ENCODE measurements at places on chromosomes 1 and 21.
A peak's percentile ranks its signal among the peaks of the same experiment; 100 is the strongest.

DNA sequence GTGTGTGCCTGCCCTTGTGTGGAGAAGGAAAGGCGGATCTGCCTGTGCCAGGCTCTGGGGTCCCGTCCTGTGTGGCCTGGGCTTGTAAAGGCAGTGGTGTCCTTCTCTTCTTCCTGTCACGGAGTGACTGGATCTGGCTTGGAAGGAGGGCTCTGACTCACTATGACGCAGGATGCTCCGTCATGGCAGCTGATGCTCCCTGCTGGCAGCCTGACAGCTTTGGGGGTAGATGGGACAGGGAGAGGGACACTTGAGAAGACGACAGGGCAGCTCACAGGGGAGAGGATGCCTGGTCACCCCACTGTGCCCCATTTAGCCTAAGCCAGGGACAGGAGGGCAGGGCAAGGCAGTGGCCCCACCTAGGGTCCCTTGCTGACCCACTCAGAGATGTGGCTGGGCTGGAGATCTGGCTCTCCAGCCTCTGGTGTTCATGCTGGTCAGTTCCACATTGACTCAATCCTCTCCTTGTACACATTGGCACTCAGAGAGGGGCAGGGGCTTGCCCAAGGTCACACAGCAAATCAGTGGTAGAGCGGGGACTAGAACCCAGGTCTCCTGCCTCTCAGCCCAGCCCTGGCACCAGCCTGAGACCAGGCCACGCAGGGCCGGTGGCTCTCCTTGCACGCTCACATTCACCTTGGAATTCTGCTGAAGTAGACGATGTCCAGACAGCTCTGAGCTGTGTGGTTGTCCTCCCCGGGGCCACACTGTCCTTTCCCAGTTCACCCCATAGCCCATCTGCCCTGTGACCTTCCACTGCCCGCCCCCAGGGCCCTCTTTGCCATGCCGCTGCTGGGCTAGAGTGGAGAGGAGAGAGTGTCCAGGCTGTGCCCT is 2.8 kb upstream of the FAM131C start:
- DNase-seq: no peak

GRCh38 chr1:3702990-3703728 is 49.1 kb upstream of the CCDC27 start:
- no peak for DNase-seq

GRCh38 chr1:93029317-93029716 is 49.8 kb upstream of the MTF2 start:
- no peak for DNase-seq

- DNase-seq: peak; percentile 73
Observed at GRCh38 chr1:154863315-154864174, 6.5 kb downstream of the KCNN3 start.

GRCh38 chr1:221829327-221830015 is 87.6 kb upstream of the DUSP10 start:
- DNase-seq: no peak

DNA sequence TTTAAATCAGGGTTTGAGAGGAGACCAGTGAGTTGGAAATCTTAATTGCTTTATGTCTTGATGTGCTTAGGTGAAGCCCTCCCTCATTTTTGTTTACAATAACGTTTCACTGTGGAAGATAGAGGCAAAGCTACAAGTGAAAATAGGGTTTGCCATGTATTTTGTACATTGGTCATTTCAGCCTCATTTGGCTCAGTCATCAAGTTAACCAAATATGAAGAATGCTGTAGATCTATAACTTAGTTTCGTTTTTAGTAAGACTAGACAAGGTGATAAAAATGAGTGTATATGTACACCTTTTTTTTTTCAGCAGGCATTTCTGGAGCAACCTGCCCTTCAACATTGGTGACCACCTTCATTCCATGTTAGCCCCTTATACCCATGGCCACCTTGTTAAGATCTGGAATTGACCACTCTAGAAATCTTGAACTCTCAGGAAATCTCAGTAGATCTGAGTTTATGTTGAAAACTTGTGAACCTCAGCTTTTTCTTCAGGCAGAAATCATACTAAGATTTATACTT is 2.9 kb downstream of the NFYC start:
- DNase-seq: no peak

- DNase-seq: no peak
Observed at GRCh38 chr1:108077991-108078390, 113.0 kb upstream of the VAV3 start.

DNA sequence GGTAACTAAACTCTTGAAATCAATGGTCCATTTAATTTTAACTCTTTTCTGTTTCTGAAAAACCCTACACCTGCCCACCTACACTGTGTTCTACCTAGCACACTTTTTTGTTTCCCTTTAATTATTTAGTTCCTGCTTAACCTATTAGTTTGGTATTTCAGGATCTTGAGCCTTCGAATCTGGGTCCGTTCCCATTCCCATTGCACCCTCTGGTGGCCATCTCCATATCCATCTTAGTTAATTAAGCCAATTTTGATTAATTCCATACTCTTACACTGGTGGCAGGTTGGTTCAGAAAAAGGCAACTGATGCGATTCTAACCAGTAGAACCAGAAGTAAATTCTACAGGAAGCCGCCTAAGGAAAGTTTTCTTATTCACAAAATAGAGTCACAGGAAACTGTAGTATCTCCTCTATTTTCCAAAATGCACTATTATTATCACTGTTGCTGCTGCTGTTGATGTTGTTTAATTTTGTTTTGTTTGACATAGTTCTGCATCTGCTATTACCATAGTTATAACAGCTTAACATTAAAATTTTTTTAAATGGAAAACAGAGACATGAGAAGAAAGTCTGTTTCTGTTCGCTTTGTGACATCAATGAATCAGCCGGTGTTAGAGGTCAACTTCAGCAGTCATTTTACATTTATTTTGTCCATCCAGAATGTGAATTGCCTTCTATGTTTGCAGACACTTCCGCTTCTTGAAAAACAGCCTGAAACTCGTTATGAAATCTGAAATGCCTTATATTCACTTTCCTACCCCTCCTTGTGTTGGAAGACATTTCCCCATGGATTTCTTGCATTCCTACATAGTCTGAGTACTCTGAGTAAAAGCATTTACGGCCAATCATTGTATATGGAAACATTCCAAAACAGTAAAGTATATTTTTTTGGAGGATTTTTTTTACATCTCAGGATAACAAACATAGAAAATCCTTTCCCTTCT is 115.5 kb upstream of the NCAM2 start:
- DNase-seq: no peak

- no peak for DNase-seq
Observed at GRCh38 chr1:168918860-168919741, 187.4 kb upstream of the ATP1B1 start.

- no peak for DNase-seq
Observed at GRCh38 chr1:84972377-84972987, 24.4 kb downstream of the MCOLN2 start.

DNA sequence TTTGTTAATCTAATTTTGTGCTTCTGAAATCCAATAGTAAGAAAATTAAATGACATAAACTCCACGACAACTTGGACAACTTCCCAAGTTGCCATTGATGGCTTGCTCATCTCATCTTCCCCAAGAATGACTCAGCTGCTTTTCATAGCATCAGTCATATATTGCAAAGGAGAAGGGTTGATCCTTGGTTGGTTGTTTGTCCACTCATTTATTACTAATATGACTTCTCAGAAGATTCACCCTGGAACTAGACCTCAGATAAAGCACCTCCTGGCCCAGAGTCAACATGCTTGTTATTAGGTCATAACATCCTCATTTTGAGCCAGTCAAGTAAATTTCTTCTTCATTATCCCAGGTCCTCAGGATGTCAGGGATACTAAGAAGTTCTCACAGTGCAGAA is 2.3 kb upstream of the LCE3D start:
- no peak for DNase-seq

DNA sequence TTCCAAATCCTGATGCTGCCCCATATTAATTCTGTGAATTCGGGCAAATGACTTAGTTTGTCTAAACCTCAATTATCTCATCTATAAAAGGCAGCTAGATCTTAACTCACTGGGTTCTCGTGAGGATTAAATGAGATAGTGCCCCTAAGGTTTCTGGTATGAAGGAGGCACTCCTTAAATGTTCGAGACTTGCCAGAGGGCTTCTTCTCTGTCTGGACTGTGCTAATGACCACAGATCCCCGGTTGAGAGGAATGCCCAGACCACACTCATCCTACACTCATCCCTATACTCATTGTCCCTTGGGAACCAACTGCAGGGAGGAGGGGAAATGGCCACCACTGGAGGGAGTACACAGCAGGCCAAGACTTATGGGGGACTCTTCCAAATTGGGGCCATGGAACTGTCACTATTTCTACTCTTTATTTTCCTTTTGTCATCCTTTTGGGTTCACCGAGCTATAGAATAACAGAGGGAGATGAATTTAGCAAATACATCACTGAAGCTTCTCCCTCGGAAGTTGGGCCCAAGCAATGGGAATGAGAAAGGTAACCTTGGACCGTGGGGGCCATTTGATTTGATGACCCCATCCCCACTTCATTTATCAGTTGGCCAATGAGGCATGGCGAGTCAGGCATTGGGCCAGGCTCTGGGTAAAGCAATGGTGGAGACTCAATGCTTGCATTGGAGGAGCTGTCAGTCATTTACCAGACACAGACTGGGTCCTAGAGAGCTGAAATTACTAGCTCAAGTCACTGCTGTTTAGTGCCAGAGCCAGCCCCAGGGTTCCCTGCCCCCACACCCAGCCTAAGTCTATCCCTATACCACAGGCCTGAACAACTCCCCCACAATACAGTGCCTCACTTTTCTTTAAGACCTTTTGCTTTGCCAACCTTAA is 5.1 kb downstream of the ATF3 start:
- no peak for DNase-seq

- DNase-seq: no peak
Observed at GRCh38 chr1:206895837-206896242, 1.4 kb upstream of the IL24 start.

DNA sequence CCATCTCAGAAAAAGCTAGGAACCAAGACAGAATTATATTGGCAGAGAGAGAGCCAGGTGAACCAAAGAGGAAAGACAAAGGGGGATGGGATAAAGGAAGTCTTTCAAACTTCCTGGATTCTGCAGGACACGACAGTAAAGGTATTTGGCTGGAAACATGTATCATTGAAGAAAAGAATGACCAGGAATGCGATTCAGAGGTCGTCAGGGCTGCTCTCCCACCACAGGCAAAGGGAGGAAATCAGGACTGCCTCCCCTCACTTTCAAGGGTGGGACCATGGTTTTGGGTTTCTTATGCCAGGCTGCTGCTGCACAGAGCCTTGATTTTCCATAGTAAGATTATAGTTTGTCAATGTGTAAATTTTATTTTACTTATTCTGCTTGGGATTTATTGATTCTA is 848.8 kb downstream of the BRINP3 start:
- DNase-seq: no peak

GRCh38 chr1:81672766-81673165 is 128.0 kb upstream of the ADGRL2 start:
- DNase-seq: no peak

DNA sequence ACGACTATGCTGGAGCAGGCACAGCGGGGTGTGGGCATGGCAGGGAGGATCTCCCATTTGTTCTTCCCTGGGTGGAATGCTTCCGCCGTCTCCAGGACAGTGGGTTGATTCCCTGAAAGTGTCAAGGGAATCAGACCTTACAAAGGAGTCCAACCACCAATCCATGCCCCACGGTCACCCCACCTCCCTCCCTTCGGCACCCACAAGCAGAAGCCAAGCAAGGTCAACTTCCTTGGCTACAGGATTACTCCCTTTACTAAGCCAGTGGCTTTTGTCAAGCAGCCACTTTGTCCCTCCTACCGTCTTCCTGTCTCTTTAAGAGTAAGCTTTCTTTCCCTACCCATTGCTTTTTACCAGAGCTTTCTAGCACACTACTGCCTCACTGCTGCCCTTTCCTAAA is 15.9 kb upstream of the NUAK2 start:
- DNase-seq: no peak

- DNase-seq: no peak
Observed at GRCh38 chr1:21256776-21257175, 33.5 kb downstream of the ECE1 start.

DNA sequence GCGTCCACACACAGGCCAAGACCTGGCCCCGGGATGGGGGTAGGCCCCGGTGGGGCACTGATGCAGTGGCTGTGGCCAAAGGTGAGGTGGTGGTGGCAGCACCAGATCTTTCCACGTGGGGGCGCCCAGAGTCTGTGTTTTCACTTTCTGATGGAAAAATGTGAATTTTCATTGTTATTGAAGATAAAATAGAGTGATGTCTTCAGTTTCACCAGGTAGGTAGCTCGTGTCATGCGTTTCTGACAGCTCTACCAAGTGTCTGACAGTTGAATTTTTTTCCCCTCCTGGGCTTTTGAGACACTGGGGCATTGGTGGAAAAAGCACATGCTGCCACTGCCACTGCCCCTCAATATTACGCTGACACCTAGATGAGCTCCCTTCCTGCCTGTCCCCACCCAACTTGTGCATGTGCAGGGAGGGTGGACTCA is 40.0 kb upstream of the MAGOH start:
- peak; percentile 83 for DNase-seq

DNA sequence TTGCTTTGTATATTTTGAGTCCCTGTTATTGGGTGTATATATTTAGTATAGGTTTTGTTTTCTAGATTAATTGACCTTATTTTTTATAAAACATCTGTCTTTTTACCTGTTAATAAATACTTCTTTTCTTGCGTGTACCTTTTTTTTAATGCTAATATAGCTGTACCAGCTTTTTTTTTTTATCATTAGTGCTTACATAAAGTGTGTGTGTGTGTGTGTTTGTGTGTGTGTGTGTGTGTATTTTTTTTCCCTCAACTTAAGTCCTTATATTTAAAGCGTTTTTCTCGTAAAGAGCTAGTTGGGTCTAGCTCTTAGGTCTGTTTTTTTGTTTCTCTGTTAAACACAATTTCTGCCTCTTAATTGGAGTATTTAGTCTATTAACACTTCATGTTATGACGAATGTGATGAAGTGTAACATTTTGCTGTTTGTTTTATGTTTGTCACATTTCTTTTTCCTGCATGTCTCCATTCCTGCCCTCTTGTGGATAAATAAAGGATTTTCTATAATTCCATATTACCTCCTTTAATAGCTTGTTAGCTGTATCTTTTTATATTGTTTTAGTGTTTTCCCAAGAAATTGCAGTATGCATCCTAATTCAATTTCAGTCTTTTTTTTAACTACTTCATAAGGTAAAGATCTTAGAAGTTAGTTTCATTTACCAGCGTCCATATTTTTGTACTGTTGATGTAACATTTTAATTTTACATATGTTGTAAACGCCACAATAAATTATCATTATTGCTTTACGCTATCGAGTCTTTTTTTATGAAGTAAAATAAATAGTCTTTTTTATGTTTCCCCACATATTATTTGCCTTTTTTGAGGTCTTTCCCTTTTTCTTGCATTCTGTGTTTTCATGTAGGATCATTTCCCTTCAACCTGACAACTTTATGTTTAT is 4.3 kb downstream of the PRMT2 start:
- no peak for DNase-seq

DNA sequence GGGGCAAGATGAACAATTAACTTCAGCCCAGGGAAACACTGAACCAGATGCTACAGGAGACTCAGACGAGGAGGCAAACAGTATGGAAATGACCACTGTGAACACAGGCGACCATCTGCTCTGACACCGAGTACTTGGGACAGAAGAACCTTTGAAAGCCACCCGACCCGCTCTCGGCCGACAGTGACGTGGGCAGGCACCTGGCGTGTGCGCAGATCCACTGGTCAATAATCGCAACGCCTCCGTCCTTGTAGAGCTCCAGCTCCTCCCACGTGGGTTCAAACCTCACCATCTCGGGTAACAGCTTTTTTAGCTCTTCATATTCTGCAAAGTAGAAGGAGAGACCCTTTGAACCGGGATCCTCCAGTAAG is 20.3 kb downstream of the POFUT2 start:
- no peak for DNase-seq

GRCh38 chr1:198113342-198113750 is 43.5 kb upstream of the NEK7 start:
- no peak for DNase-seq

- DNase-seq: no peak
Observed at GRCh38 chr1:168700575-168701268, 28.3 kb downstream of the DPT start.

Data from GM10248 (cell line).